ENCODE measurements at places on chromosomes 4 and X.

- DNase-seq, result no peak
Measured at GRCh38 chr4:159137176-159137575, 34.3 kb downstream of the RAPGEF2 start.

GRCh38 chrX:116111497-116111896, 59.0 kb upstream of the AGTR2 start:
- no peak for DNase-seq

GRCh38 chrX:129665916-129666644, 11.3 kb upstream of the APLN start:
- no peak for DNase-seq

DNA sequence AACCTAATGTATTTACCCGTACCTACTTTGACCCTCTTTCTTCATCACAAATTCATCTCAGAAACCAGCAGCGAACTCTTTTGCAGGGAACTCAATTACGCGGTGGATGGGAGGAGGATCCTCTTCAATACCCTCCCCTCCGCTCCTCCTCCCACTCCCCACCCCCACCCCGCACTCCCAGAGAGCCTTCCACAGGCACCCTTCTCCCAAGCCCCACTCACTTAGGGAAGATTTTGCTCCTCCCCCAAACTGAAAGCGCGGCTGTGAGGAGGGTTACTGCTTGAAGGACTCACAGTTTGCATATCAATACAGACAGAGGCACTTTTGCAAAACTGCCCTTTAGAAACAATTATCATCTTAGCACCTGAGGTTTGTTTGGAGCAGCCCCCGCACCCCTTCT, 960 bp upstream of the IL1RAPL1 start:
- no peak for DNase-seq

DNA sequence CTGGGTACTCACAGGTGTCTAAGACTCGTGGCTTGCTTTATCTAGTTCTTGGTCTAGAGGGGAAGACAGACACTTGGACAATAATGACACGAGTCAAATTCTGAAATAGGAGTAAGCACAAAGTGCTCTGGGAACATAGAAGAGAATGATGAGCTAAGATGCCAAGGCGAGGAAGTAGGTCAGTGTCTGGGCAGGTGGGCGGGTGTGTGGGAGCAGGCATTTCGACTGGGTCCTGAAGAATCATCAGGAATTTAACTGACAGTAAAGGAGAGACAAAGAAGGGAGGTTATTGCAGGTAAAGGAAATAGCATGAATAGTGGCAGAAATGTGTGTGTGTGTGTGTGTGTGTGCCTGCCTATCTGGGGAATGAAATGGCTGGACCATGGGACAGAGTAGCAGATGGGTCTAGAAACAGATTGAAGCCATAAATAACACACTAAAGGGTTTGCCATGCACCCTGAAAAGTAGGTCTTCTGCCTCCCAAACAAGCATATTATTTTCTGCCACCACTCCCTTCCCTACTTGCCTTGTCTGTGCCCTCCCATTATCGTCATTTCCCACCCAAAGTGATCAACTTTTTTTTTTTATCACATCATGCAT, 58.4 kb upstream of the SLC25A43 start:
- no peak for DNase-seq

- no peak for DNase-seq
Measured at GRCh38 chrX:66654411-66654810, 15.5 kb upstream of the EDA2R start.

DNA sequence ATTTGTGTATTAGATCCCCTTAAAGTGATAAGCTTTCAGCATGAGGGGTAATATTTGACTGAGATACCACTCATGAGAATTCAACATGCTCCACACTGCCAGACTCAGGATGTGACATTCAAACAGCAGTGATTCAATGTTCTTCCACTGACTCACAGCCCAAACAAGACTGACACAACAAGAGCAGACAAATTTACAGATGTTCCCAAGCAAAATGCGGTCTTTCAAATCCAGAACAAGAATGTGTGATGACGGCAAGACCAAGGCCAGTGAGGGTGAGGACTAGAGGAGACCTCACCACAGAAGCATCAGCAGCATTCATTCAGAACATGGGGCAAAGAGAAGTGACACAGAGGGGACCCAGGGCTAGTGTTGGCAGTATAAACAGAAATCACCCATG, 99.3 kb upstream of the GRIA3 start:
- no peak for DNase-seq

GRCh38 chrX:132694382-132694781, 205.5 kb upstream of the MBNL3 start:
- DNase-seq, result no peak

DNA sequence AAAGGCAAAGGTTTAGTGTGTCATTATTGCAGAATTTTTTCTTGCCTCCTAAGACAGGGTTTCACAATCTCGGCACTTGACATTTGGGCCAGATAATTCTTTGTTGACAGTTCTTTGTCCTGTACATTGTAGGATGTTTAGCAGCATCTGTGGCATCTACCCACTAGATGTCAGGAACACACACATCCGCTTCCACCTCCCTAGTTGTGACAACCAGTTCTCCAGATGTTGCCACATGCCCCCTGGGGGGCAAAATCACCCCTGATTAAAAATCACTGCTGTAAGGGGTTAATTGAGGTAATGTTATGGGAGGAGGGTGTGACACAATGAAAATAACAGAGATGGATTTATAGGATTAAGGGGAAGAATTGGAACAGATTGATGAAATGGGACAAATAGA, 75.3 kb downstream of the HMGB2 start:
- no peak for DNase-seq

DNA sequence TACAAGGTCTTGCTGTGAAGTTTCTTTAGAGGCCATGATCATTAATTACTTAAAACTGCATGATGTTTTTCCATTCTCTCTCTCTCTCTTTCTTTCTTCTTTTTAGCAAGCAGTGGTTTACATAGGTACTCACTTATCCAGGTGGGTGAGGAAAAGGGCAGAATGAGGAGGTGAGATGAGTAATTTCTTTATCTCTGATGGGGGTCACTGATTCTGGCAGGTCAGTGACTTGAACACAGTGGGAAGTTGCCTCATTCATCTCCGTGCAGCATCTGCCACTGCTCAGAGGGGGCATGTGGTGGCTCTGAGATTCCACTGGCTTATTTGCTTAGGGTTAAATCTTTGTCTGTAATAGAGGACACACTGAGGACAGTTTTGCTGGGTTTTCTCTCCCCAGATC, 62.6 kb downstream of the FAM114A1 start:
- no peak for DNase-seq

- no peak for DNase-seq
Measured at GRCh38 chr4:172725581-172725980, 443.0 kb upstream of the GALNT7 start.

GRCh38 chrX:69627744-69628143, 11.8 kb downstream of the EDA start:
- DNase-seq, result no peak

DNA sequence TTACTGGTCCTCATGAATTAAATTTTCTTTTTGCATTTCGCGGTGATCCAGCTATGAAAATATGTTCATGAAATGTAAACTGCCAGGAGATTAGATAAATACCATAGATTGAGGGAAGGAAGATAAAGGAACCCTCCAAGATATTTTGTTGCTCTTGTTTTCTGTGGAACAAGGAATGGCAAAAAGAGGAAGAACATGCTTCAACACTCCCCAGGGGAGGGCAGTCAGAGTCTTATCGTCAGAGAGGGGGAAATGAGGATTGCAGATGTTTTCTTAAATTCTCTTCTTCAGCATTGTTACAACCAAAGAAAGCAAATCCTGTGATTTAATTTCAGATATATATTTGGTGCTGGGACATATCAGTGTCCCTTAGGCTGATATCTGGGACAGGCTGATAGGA, 9.5 kb upstream of the SFRP2 start:
- no peak for DNase-seq

DNA sequence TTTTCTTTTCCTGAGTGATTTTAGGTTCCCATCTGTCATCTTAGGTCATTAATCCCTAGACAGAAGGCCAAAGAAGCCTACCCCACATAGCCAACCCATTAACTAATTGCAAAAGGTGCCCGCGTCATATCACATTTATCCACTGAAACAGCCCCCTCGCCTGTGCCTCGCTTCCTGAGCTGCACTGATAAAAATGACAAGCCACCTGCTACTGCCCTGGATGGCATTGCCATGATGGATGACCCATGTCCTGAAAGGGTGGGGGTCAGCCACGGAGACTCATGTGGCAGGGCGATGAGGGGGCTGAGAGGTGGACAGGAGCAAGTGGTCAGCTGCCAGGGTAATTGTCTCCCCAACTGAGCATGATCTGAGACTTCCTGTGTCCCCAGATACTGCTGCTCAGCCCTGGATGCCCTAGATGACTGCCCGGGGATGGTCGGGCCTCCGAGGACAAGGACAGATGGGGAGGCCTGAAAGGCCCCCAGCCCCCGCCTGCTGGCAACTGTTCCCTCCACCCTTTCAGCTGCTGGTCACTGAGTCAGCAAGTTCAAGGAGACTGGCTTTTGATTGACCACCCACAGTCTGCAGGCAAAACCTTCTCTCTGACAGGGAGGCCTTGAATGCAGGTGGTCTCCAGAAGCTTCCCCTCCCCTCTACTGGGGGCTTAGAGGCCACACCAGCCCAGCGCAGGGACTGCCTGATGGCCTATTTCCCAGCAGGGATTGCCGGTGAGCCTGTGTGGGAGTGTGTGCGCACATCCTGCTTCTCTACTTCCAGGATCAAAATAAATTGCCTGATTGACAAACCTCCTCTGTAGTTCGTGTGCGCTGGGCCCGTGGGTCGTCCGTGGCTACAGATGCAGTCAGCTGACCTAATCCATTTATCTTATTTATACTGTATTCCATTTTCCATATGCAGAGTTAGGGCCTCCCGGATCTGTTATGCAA, 496.3 kb downstream of the BCOR start:
- no peak for DNase-seq

- DNase-seq, result no peak
Measured at GRCh38 chr4:152997288-152997687, 61.2 kb downstream of the FHDC1 start.

DNA sequence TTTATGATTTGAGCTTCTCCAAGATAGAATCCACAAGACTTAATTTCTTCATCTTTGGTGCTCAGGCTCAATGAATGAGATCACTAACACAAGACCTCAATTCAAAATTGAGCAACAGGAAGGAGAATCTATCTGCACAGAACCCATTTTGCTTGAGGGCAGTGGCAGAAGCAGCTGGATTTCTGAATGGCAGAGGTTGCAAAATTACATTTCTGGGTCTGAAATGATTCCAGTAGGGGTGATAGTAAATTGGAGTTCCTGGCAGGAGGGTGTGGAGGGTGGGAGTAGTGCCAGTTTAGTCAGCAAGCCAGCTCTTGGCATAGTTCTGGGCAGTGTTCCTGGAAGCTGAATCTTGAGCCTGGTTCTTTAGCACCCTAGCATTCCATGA, 281.1 kb downstream of the SLC7A11 start:
- no peak for DNase-seq

GRCh38 chrX:8284131-8284530, 113.1 kb upstream of the VCX2 start:
- no peak for DNase-seq

DNA sequence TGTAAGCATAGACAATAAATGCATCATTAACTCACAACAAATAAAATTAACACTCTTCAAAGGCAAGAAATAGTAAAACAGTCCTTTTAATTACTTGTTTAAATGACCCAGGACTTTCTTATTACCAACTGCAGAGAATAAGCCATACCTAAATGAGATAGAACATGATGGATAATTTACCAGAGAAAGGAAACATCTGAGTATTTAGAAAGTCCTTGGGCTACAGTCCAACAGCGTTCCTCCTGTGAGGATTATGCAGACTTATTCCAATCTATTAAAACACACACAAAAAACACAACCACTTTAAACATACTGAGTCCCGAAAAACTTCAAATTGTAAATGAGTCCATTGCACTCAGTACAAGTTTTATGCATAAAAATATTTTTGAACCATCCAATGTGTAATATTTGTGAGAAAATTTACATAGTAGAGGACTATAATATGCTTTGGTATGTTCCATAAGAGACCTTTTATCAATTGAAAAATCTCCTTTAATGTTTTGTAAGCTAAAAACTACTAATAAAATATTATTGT, 129.2 kb downstream of the NR3C2 start:
- DNase-seq, result no peak

GRCh38 chr4:90621080-90621479, 493.9 kb downstream of the CCSER1 start:
- DNase-seq, result no peak

DNA sequence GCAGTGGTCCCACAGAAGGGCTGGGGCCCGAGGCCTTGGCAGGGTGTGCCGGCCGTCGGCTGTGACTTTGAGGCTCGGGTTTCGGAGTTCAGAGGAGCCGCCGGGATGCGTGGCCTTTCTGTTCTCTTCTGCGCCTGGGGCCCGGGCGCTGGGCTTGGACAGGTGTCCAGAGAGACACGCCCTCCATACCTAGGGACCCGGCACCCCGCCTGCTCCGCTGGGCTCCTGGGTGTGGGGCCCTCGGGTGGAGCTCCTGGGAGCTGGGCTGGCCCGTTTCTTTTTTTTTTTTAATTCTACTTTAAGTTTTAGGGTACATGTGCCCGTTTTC, 11.3 kb downstream of the FGFRL1 start:
- DNase-seq, result no peak

DNA sequence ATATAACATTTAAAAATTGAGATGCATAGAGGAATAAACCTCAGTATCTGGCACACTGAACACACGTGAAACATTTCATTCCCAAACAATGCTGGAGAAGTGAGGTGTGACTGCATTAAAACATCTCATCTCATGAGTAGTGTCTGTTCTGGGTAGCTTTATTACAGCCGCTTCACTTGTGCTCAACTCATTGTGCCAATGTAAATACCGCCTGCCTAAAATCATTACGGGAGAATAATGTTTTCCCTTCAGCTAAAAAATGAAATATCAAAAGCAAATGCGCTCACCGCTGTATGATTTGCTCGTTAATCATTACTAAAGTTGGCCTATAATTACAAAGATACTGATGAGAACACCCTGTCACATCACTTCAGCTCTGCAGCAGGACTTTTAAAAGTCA, 110.2 kb upstream of the PRPS2 start:
- no peak for DNase-seq

- DNase-seq, result no peak
Measured at GRCh38 chr4:39568805-39569204, 41.6 kb upstream of the UGDH start.

GRCh38 chrX:50157545-50158135, 43.2 kb downstream of the AKAP4 start:
- DNase-seq, result no peak

GRCh38 chrX:17032351-17032750, 85.9 kb downstream of the REPS2 start:
- DNase-seq, result no peak

DNA sequence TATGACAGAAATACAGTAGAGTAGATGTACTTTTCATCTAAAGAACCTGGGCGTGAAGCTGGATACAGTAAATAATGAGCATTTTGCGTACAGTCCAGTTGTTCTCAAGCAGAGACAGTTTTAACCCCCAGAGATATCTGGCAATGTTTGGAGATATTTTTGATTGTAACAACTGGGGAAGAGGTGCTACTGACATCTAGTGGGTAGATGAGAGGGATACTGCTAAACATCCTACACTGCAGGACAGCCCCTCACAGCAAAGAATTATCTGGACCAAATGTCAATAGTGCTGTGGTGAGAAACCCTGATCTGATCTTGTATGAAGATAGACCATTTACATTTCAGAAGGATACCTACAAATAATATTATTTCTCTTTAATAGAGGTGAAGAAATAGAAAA, 200.2 kb upstream of the FAM47A start:
- DNase-seq, result no peak
